ENCODE measurements at places on chromosomes 16 and 17. TPM values are rescaled to one million over a fixed set of nuclear protein-coding genes. Genes with fewer than 3 reads are reported as not detected.

DNA sequence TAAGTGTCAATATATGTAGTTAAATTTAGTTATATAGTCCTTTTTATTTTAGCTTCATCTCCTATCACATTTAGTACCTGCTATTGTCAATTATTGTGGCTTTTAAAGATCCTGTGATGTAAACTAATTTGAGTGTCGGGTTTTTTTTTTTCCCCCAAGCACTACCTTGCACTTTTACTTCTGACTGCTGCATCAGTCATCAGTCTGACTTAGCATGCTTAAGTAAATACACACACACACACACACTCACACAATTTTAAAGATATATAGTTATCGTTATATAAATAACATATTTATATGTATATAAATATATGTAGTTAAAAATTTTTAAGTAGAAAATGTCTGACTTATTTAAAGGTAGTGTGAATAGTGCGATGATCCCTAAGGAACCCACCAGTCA is 127.2 kb downstream of the BCAS3 start:
- no peak for DNase-seq

The FSCN2 gene
- 2.4 TPM for polyA plus RNA-seq

The USP43 gene
- 8.7 TPM for polyA plus RNA-seq

The ITPRIPL2 gene
- 16.3 TPM for polyA plus RNA-seq

- DNase-seq = no peak
Measured at GRCh38 chr16:66639091-66639885, 34.8 kb downstream of the CMTM3 start.

GRCh38 chr16:66147291-66147690 is 219.2 kb upstream of the CDH5 start:
- DNase-seq = no peak

- DNase-seq = no peak
Measured at GRCh38 chr16:1379304-1380076, 27.8 kb downstream of the GNPTG start.

DNA sequence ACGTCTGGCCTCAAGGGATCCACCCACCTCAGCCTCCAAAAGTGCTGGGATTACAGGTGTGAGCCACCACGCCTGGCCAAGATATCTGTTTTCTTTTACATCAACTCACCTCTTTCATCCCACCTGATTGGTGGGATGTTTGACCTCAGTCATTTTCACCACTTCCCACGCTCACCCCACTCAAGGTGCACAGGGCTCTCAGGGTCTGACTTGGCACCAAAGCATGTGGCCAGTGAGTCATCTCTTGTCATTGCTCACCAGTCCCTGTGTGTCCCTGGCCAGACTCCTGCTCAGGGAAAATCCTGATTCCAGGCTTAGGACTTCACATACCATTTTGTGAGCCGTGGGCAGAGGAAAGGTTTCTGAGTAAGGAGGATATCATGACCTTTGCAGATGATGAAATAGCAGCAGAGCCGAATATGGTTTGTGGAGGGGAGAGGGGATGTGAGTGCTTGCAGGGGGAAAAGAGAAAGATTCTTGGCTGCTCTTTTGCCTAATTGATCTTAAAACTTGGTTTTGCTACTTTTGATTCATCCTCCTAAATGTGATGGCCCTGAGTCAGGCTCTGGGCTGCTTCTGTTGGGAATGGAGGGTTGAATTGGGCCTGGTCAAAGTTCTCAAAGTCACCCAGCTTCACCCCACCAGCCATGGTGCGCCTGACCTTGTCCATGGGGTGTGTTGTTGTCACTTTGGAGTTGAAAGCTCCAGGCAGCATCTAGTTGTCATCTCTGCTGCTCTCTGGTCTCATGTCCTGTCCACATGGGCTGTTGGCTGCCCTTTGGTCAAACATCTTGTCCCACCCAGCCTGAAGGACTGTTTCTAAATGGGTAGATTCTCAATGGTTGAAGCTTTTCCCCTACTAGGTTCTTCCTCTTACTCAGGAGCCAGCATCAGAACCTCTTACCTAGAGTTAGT is 6.0 kb upstream of the KCNH6 start:
- DNase-seq = no peak

DNA sequence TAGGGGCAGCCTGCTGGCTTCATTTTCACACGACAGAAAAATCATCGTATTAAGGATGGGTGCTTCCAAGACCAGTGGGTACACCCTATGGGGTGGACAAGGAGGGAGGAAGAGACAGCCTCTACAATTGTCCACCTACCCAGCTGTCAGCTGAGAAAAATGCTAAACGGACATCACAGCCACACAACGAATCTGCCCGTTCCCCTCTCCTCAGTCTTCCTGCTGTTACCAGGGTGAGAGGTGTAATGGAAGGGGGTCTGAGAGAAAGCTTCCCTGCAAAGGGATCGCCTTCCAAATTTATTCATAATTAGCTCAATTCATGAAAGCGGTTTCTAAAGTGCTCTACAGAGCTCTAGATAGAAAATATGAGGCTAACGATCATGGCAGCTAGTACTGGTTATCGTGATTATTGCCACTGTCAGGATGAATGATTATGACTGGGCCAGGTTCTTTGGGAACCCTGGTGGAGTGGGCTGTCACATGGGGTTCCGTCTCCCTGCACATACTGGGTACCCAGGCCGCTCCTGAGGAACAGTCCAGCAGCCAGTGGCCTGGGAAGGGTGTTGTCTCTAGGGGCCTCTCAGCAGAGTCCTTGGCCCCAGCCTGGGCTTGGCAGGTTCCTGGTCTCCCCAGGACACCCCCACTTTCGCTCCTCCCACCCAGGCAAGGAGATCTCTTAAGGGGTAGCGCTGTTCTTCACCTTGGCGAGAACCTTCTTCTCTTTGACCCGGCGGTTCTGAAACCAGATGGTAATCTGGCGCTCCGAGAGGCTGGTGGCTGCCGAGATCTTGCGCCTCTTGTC is 2.2 kb downstream of the HOXB13 start:
- no peak for DNase-seq

GRCh38 chr17:42674755-42675347 is 1.9 kb downstream of the PLEKHH3 start:
- DNase-seq = no peak

GRCh38 chr16:69508033-69508755 is 57.6 kb upstream of the NFAT5 start:
- no peak for DNase-seq

The SMIM5 gene
- polyA plus RNA-seq = 9.9 TPM

The C16orf86 gene
- polyA plus RNA-seq = 4.4 TPM

The TBC1D28 gene
- polyA plus RNA-seq = not detected

- no peak for DNase-seq
Measured at GRCh38 chr17:78826421-78826820, 14.2 kb downstream of the USP36 start.

DNA sequence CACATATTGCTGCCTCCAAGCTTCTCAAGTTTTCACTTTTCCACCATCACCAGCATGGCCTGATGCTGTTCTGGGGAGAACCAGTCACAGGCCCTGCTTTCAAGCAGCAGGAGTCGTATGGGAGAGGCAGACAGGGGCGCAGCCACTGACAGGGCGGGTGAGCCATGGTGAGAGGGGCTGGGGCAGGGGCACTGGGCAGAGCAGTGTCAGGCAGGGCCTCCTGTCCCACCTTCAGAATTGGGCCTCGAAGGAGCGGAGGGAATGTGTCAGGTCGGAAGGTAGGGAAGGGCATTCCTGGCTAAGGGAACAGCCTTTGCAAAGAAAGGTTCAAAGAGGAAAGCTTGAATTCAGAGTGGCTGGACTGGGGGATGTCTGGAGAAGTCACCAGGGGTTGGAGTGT is 4.9 kb upstream of the MAP2K3 start:
- no peak for DNase-seq

The SULT1A4 gene
- 20.8 TPM for polyA plus RNA-seq

The TMIGD1 gene
- 0.78 TPM for polyA plus RNA-seq

GRCh38 chr16:75482434-75483205 is 12.6 kb downstream of the CHST6 start:
- no peak for DNase-seq

GRCh38 chr17:83053739-83054451 is 25.5 kb upstream of the METRNL start:
- DNase-seq = no peak

DNA sequence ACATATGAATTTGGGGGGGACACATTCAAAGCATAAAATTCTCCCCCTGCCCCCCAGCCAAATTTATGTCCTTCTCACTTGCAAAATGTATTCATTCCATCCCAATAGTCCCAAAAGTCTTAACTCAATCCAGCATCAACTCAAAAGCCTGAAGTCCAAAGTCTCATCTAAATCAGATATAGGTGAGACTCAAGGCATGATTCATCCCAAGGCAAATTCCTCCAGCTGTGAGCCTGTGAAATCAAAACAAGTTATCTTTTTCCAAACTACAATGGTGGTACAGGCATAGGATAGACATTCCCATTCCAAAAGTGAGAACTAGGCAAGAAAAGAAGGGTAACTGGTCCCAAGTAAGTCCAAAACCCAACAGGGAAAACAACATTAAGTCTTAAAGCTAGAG is 5.9 kb upstream of the GOSR2 start:
- no peak for DNase-seq

DNA sequence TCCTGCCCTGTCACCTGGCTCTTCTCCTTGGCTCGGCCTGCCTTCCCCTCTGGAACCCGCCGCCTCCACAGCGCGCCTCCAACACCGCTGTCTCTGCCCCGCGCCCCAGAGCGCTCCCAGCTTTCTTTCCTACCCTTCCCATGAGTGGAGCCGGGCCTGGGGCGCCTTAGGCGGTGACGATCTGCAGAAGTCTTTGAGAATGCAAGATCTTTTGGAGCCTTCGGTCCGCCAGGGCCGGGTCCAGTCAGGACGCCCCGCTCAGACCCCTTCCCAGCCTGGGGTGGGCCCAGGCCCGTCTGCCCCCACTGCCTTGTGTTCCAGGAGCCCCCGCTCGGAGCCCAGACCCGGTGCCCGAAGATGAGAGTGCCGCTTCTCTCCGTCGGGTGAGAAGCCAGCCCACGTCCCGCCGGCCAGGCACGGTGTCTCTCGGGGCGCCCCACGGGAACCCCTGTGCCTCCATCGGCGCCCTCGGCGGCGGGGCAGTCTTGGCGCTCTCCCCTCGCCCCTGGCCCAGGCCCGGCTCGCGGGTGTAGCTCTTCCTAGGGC is 40.0 kb downstream of the MRM1 start:
- DNase-seq = no peak
